ENCODE measurements at places on chromosomes 12 and 14. TPM values are rescaled to one million over a fixed set of nuclear protein-coding genes. Genes with fewer than 3 reads are reported as not detected.

- DNase-seq, result no peak
Measured at GRCh38 chr12:67035121-67035520, 234.0 kb upstream of the CAND1 start.

The ACSS3 gene
- total RNA-seq, result 21.9 TPM

DNA sequence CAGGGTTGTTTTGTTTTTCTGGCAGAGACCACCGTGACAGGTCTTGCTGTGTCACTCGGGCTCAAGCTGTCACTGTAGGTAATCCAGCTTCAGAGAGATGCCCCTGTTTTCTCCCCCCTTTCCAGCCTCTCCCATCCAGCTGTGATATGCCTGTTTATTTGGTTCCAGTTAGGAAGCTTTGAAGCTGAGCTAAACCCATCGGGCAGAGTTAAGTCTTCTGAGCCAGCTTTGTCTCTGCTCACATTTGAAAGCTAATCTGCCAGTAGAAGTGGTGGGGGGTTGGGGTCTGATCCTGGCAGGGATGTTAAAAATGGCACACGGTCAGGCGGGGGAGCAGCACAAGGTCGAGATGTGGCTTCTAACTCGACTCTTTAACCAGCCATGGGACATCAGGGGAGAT lies 130.0 kb downstream of the TSPAN9 start:
- DNase-seq, result no peak

GRCh38 chr12:2190896-2191533 lies 138.2 kb downstream of the CACNA1C start:
- no peak for DNase-seq

The PARPBP gene
- total RNA-seq, result 1.2 TPM

DNA sequence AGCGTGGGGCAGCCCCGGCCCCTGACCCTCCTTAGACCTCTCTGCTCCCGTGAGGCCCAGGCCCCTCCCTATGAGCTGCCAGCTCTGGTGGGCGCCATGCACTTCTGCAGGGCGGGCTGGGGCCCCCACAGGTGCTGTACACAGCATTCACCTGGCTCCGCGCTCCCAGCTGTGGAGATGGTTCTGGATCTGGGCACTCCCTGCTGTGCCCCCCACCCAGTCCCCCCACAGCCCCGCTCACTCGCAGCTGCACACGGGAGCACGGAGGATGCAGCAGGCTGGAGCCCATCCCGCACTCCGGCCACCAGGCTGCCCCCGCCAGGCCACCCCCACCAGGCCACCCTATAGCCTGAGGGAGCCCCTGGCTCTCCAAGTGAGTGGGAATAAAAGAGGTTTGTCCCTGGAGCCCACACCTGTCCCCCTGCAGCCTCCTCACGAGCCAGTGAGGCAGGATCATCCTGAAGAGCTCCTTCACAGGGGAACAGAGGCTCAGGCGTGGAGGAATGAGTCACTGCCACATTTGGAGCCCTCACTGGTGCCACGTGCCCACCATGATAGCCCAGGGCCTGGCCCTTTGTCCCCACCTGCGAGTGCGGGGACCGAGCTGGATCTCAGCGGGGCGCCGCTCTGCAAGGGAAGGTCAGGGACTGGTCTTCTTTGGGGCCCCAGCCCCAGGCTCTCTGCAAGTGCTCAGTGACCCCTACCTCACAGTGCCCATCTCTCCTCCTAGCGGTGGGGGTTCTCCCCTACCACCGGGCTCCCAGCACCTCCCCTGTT lies 1.9 kb downstream of the ADSS1 start:
- peak; percentile 45 for DNase-seq

DNA sequence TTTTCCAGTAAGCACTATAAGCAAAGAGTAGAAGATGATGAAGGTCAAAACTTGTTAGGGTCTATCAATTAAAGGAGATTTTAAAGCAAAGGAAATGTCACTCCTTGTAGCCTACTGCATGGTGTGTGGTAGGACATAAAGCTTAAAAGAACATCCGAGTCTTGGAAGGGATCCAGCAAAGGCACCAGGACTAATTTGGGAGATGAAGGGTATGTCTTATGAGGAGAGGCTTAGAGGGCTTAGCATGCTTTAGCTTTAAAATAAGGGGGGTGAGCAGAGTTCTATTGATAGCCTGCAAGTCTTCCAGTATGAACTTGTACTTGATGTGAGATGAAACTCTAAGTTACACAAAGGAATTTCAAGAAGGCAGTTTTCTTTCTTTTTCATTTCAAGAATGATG lies 11.8 kb upstream of the MYBPC1 start:
- no peak for DNase-seq

DNA sequence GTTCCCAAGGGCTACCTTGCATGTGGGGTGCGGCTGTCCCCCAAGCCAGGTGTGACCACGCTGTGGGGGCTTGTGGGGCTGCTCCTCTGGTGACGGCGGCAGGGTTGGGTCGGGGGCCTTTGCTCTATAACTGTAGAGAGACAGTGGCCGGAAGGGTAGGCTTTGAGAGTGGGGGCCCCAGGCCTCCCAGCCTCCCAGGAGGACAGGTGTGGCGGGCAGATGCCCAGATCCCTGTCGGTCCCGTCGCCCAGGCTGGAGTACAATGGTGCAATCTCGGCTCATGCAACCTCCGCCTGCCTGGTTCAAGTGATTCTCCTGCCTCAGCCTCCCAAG lies 2.7 kb upstream of the GPR132 start:
- DNase-seq, result no peak

The STK38L gene
- total RNA-seq, result 70.6 TPM

- no peak for DNase-seq
Measured at GRCh38 chr14:46885566-46885965, 234.0 kb upstream of the RPL10L start.

DNA sequence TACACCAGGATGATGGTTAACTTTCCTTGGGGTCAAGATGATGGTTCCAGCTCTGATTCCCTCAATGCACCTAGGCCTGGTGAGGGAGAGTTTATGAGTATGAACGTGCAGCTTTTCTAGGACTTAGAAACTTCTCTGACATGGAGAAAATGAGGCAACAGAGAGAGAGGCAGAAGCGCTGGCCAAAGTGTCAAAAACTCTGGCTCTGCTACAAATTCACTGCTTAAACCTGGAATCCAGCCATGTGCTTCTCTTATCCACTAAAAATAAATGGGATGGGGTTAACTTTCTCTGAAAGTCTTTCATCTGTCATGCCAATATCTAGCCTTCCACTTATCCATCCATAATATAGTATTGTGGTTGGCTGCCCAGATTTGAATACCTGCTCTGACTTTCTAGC lies 568.7 kb downstream of the MED13L start:
- DNase-seq, result no peak

DNA sequence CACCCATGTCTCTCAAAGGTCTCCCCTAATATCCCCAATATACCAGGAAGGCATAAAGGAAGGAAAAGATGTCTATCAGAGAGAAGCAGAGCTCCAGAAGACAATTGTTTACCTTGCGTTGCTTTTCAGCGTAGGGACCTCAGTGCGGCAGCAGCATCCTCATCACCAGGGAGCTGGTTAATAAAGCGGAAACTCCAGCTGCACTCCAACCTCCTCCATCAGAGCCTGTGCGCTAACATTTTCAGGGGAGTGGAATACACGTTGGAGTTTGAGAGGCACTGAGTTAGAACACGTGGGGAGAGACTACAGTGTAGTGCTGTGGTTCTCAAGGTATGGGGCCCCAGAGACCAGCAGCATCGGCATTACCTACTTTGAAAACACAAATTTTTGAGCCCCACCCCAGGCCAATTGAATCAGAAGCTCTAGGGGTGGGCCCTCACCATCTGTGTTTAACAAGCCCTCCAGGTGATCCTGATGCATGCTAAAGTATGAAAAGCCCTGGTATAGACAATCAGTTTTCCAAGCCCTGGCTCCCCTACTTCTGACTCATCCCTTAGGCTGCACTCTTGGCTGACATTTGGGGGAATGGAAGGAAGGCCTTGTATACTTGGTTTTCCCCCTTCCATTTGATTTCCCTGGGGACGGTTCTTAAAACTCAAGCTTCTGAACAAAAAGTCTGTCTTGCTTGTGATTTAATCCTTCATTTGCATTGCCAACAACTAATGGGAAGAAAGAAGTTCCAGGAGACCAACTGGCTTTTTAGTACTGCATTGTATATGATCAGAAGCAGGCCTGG lies 419.0 kb upstream of the CCDC196 start:
- DNase-seq, result no peak

- no peak for DNase-seq
Measured at GRCh38 chr14:81582420-81582819, 48.8 kb upstream of the SEL1L start.

The TPH2 gene
- not detected for total RNA-seq

- no peak for DNase-seq
Measured at GRCh38 chr12:128613837-128614590, 209.7 kb downstream of the SLC15A4 start.

- DNase-seq, result peak; percentile 49
Measured at GRCh38 chr12:81759190-81760051, at the start of gene PPFIA2. Gene PPFIA2 (minus strand): TSS chr12:81759350.

GRCh38 chr14:61954306-61954705 lies 192.1 kb downstream of the SNAPC1 start:
- DNase-seq, result no peak

DNA sequence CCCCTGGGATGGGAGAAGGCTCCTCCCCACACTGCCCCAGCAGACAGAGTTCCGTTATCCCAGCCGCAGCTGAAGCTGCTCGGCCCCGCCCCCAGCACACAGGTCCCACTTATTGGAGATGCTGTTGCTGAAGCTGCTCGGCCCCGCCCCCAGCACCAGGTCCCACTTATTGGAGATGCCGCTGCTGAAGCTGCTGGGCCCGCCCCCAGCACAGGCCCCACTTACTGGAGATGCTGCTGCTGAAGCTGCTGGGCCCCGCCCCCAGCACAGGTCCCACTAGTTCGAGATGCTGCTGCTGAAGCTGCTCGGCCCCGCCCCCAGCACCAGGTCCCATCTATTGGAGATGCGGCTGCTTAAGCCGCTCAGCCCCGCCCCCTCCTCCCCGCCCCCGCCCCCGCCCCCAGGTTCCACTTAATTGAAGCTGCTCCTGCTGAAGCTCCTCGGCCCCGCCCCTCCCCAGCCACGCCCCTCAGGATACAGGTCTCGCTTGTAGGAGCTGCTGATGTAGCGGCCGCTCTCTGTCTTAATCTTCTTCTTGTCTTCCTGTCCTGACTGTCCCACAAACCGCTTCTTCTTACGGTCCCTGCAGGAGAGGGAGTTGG lies 12.0 kb downstream of the CFAP73 start:
- no peak for DNase-seq

The IAPP gene
- total RNA-seq, result not detected

DNA sequence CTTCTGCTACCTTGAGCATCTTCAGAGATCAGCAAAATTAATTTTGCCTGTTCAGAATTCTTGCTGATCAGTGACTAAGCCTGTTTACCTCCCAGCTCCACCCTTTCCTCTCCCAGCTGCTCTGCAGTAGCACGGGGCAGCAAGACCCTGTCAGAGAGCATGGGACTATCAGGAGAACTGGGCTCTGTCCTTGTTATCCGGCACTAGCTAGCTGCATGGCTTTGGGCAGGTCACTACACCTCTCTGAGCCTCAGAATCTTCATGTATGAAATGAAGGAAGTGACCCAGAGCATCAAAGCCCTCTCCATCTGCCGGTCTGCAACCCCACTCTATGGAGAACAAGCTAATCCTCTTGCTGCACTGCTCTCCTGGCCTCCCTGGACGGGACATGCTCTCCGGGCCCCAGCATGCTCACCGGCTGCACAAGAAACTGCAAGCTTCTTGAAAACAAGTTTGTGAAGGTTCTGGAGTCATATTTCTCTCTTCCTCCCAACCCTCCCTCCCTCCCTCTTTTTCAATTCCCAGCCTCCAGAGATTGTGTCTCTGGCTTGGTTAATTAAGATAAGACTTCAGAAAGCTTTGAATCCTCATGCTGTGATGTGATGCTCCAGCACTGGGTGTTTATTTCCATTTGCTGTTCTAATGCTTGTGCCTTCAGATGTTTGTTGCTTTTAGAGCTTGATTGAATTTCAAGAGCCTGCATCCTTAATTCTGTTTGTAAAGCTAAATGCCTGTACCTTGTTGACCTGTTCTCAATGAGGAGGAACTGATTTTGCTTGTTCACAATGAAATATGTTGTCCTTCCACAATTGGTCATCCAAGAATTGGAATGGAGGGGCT lies 101.1 kb downstream of the CRACR2A start:
- DNase-seq, result no peak

The PLXNC1 gene
- total RNA-seq, result 4.1 TPM

DNA sequence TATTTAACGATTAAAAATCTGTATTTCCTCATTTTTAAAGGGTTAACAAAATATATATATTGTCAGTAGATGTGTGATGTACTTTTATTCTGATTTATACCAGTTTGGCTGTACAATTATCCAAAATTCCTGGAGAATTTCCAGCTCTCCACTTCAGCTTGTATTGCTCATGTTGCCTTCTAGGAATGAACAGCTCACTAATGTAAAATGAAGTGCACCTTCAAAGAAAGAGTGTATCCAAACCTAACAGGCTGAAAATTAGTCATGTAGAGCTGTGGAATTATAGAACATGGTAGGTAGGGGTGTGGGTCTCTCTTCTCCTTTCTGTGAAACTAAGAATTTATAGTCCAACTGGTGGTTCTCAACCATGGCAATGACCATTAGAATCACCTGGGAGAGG lies 362.0 kb downstream of the ETNK1 start:
- no peak for DNase-seq

The RND1 gene
- total RNA-seq, result 0.56 TPM

GRCh38 chr14:65958664-65959562 lies 527.3 kb upstream of the CCDC196 start:
- no peak for DNase-seq

The STX2 gene
- total RNA-seq, result 34.4 TPM

GRCh38 chr14:104192146-104192882 lies 53.9 kb downstream of the KIF26A start:
- no peak for DNase-seq

The HSP90B1 gene
- 724 TPM for total RNA-seq

The ADAMTS20 gene
- not detected for total RNA-seq

The PLEKHD1 gene
- total RNA-seq, result 0.15 TPM

DNA sequence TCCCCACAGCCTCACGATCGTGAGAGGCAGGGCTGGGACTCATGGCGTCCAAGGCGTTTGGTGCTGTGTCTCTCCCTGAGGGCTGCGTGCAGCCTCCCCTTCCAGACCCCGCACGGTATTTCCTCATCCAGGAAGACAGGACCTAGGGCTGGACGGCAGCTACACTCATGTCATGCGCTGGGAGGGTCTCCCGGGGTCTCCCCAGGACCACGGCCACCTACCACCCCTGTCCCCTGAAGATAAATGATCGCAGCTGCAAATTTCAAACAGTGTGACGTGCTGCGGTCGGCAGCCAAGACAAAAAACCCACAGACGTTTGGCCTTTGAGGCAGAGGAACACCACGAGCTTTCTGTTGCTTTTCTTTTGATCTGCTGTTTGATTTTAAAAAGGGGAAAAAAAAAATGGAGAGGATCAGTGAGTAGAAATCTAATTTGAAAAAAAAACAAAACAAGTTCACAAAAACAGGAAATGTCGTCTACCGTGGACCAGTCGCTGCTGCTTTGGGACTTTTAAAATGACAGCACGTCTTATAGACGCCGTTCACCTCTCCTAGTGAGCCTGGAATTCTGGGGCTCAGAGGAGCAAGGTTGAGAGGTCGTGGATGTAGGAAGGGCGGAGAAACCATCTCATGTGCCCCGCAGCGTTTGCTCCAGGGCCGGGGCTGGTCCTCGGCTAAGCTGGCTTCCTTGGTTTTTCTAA lies 237.6 kb downstream of the SLC41A2 start:
- DNase-seq, result no peak

The CD4 gene
- total RNA-seq, result 11.6 TPM

GRCh38 chr12:45034861-45035265 lies 16.0 kb downstream of the DBX2 start:
- no peak for DNase-seq

Measured in left cardiac atrium (tissue), 4 donors.